ENCODE measurements at places on chromosomes 6 and 20.

- DNase-seq = peak; percentile 8
Measured at GRCh38 chr6:3696525-3697088, 54.9 kb downstream of the PXDC1 start.

- DNase-seq = no peak
Measured at GRCh38 chr6:24455061-24455460, 34.3 kb downstream of the GPLD1 start.

DNA sequence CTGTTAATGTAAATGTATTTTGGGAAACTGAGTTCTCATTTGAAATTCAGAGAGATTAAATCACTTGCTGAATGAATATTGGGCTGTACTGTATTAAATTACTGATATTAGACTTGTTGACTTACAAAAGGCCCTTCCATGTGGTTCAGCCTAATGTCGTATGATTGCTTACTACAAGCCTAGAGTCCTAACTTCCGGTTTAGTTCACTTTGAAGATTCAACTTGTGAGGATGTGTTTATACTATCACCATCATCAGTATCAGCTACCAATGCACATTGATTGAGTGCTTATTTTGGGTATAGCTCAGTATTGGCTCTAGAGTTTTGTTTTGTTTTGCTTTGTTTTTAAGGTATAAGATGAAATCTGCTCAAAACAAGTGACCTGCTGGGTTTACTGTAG lies 48.3 kb downstream of the FAM217A start:
- no peak for DNase-seq

DNA sequence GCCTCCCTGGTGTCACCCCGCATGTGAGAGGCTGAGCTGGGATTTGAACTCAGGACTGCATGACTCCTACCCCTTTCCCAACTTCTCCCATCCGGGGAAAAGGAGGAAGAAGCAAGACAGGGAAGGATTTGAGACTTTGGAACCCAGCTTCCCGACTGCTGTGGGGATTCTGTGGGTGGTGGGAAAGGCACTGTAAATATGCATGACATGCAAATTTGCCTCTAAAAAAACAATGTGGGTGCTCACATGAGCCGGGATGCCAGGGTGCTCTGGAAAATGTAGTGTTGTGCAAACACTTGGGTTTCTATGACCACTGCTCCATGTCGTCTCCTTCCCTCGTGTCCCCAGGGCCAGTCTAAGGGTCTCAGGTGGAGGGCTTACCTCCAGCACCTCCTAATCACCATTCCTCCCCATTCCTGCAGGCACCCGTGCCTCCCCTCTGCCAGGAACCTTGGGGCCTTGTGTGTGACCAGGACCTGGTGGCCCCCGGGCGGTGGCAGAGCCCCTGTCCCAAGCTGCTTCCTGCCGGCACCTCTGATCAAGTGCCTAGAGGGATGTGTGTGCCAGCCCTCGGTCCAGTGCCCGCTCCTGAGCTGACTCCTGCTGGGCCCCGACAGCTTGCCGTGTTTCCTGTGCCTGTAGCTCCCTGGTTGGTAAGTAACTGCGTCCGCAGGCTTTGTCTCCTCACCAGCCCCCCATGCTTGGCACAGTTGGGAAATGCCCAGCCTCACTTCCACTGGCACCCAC lies 60.7 kb downstream of the DLGAP4 start:
- no peak for DNase-seq

GRCh38 chr6:112842330-112842685 lies 495.2 kb downstream of the RFPL4B start:
- DNase-seq = no peak

GRCh38 chr6:71031912-71032311 lies 75.1 kb upstream of the B3GAT2 start:
- DNase-seq = no peak

DNA sequence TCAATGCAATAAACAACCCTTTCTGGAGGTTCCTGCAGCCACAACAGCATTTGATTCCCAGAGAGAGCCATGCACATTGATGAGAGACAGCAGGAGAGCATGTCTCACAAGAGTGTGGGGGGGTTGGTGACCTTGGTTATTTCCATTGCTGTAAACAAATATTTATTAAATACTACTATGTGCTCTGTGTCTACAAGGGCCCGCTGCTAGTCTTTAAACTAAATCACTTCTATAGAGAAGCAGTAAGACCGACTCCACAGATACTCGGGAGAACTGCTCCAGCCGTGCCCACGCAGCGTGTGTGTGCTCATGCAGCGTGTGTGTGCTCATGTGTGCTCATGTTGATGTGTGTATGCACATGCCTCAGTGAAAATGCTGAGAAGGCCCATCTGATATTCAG lies 82.7 kb upstream of the TRAF3IP2 start:
- DNase-seq = no peak

- DNase-seq = no peak
Measured at GRCh38 chr6:149988550-149989346, 25.0 kb downstream of the ULBP1 start.

GRCh38 chr6:13071550-13072345 lies 256.6 kb downstream of the TBC1D7 start:
- DNase-seq = no peak

- peak; percentile 100 for DNase-seq
Measured at GRCh38 chr20:309841-310644, 12.7 kb downstream of the ZCCHC3 start.

- DNase-seq = no peak
Measured at GRCh38 chr6:69487688-69488087, 309.1 kb downstream of the LMBRD1 start.

DNA sequence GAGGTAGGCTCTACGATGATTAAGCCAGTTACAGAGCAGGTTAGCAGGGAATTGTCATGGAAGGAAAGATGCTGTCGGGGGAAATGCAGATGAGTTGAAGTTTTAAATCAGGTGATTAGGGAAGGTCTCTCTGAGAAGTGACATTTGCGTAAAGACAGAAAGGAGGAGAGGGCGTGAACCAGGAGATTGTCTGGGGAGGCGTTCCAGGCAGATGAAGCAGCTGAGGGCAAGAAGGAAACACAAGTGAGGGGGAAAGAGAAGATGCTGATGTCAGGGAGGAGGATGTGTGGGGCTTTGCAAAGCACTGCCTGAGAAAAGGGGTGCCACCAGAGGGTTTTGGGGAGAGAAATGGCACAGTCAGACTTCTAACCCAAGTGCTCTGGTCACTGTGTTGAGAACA lies 2.5 kb upstream of the TMEM14B start:
- no peak for DNase-seq

DNA sequence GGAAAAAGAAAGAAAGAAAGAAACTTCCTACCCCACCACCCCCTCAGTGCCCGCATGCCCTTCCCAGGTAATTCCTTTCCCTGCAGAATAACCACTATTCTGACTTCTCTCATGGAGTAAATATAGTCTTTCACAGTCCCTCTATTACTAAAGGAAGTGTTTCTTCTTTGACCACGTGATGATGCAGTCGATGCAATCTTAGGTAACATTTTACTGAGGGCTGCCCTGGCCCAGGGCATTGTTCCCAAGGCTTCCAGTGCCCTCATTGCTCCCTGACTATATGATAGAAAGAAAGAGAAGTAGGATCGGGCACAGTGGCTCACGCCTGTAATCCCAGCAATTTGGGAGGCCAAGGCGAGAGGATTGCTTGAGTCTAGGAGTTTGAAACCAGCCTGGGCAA lies 29.1 kb downstream of the ARHGAP40 start:
- DNase-seq = peak; percentile 18

GRCh38 chr6:33826537-33826936 lies 22.7 kb upstream of the MLN start:
- no peak for DNase-seq

GRCh38 chr6:95280686-95281273 lies 296.6 kb upstream of the MANEA start:
- peak; percentile 60 for DNase-seq

DNA sequence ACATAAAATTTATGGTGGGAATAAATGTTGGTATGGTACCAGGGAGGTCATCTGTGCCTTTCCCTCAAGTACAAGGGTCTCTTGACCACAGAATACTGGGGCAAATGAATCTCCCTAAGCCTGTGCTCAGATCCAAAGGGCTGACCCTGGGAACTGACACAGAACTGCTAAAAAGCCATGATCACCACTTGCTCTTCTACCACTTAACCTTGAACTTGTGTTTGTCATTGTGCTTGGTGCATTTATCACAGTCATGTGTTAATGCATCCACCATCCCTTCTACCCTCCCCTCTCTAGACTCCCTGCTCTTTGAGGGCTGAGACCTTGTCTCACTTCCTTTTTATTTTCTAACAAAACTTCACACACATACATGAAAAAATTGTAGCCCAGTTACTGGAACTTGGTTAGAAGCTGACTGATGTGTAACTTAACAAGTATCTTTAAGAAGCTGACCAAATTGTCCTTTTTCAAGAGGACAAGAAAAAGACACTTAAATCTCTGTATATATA lies 46.1 kb upstream of the PBOV1 start:
- no peak for DNase-seq

DNA sequence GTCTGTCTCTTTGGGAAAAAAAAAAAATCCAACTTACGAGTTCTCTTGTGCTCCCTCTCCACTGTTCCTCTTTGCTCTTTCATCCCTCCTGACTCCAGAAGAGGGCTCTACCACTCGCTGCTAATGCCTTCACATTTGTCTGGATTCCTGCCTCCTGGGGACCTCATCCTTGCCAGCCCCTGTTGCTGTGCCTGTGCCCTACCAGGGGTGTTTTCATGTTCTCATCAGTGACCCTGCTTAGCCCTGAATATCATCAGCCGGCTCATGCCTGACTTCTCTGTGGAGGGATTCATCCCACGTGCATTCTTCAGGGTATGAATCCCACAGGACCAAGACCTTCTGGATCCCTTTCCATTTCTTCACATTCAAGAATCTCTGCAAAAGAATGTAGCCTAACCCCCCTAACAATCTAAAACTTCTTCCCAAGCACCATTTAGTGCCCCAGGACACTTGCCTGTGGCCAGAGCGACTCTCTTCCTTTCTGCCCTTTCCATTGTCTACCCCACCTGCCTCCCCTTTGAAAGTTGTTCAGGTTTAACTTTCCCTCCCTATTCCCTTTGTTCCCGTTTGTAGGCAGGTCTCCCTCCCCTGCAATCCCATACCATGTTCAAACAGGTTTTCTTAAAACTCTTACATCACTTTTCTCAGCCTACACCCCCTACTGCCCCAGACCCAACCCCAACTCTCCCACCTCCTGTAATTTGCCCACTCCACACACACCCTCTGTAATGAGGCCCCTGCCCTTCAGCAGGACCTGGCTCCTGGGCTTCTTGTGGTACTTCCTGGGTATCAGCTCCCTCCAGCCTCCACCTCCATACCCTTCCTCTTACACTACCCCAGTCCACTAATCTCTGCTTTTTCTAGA lies 50.2 kb downstream of the RREB1 start:
- peak; percentile 84 for DNase-seq

- no peak for DNase-seq
Measured at GRCh38 chr6:124917769-124918168, 44.5 kb upstream of the RNF217 start.

- peak; percentile 93 for DNase-seq
Measured at GRCh38 chr6:8085053-8085511, 17.3 kb downstream of the EEF1E1 start.

GRCh38 chr6:116596815-116597214 lies 19.5 kb upstream of the RSPH4A start:
- DNase-seq = peak; percentile 20

DNA sequence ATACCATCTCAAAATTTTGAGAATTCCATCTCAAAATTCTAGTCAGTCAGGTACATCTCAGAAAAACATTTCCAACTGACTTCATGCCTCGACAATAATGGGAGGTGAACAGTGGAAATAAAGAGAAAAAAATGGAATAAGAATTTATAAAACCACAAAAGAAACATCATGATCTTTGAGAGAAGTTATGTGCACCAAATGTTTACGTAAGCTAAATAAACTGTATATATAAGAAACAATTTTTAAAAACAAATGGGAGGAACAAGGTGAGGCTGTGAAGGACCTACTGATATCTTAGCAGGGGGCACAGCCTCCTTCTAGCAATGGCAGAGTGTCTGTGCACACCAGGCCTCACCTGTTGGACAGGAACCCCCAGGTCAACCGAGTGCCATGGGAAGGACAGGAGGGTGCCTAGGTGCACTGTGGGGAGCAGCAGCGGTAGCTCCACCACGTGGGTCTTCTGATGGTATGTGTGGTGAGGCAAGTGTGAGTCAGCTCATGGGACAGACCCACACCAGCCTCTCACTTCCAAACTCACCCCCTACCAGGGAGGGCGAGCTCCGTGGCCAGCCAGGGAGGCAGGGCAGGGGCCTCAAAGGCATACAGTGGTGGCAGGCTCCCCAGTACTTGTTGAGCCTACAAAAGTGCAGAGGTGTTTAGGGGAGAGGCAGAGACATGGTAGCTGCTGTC lies 23.2 kb downstream of the DIDO1 start:
- no peak for DNase-seq

- DNase-seq = peak; percentile 54
Measured at GRCh38 chr20:39503902-39504709, 542.0 kb downstream of the DHX35 start.

DNA sequence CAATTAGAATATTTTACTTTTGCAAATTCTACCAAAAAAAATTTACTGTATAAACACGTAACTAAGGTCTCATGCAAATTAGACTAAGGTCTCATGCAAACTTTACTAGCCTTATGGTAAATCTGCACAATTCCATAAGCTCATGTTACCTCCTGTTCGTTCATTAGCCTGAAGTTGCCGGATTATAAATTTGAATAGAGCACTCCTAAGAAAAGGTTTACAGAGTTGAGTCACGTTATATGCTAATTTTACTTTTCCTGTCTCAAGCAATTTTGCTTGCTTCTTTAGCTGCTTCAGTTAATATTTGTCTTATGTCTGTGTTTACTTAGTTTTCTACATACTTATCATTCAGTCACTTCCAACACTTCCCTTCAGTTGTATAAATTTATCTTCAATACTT lies 1434.0 kb upstream of the EYS start:
- no peak for DNase-seq

DNA sequence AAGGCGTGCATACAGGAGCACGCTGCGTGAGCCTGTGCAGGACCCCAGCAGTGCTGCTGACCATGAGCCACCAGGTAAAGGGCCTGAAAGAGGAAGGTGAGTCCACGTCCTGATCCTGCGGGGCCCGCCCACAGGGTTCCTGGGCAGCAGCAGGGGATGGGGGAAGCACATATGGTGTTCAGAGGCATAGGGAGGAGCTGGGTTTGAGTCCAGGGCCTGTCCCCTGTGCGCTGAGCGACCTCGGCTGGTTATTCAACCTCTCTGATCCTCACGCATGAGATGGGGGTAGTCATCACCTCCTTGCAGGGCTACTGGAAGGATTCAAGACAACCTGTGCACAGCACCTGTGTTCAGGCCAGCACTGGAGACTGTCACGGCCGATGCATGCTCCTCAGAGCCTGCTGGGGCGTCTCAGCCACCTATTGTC lies at the start of gene TMC2:
TMC2 (plus strand) TSS at position 14 of the 427 bp plus-strand sequence; CDS start at position 63, 49 bp downstream.
- no peak for DNase-seq

- no peak for DNase-seq
Measured at GRCh38 chr20:15498926-15499325, 1074.3 kb downstream of the KIF16B start.

GRCh38 chr6:159871241-159871640 lies 19.5 kb upstream of the MAS1 start:
- no peak for DNase-seq

GRCh38 chr20:47265984-47266383 lies 90.5 kb downstream of the ZMYND8 start:
- no peak for DNase-seq

All from fibroblast of upper back skin (primary cell).